Central memory CD4-positive, alpha-beta T cell (primary cell): ENCODE measurements at places on chromosomes 4 and X.
A peak's percentile ranks its signal among the peaks of the same experiment; 100 is the strongest.

GRCh38 chr4:169823685-169824084, 65.9 kb upstream of the HPF1 start:
- peak; percentile 19 for DNase-seq

DNA sequence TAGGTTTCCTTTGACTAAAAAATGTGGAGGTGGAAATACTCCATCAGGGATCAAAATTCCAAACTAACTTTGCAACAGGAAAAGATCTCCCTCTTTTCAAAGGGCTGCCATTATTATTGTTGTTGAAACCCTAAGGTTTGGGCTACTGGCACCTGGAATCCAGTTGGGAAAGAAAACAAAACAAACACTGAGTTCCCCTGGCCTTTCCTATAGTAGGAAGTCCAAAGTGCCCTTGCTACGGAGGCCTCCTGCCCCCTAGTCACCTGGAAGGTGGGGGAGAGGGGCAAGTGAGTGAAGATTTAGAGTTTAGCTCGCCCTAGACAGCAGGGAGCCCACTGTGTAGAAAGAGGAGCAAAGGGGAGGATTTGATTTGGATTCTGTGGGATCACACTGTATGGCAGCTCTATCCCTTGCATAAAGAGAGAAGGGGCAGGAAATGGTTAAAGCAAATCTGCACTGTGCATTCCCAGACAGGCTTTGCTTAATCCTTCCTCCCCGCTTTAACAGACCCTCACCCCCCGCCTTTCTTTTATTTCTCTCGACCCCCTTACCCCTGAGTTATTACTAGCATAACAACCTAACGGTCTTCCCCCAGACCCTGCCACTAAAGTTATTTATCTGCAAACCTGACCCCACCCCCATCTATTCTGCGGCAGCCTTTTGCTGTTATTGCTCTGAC, 627 bp upstream of the FAT4 start:
- no peak for DNase-seq

DNA sequence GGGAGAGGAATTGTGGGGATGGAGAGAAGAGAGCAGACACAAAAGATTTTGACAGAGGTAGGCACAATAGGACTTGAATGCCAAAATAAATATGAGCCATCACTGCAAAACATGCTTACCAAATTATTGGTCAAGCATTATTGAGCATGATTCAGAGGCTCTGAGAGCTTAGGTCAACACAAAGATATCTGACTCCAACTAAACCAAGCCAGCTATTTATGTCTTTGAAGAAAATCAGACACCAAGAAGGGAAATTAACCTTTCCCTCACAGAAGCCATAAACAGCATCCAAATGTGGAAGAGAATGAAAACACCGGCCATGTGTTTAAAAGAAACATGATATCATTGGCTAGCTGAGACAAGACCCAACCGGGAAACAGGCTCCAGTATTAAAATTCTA, 323.2 kb downstream of the RAB28 start:
- DNase-seq: no peak

DNA sequence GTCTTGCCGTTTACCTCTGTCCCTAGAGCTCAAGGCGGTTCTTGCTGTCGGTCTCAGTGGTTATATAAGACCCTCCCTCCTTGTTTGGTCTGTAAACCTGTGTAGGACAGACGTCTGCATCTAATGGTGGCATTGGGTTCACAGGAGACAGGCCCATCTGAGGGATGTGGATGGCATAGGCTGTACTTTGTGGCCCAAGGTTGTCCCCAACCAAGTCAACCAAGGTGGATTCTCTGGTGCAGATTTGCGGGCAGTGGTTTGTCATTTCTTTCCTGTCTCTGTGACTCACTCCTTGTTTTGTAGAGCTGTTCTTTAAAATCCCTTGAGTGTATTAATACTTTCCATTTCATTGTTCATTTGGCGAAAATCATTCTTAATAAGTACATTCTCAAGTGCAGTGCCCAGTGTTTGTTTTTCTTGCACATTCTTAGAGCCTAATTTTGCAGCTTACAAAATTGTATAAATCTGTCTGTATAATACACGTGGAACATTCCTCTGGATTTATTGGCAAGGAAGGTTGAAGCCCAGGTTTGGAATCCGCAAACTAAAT, 68.0 kb upstream of the TLR2 start:
- DNase-seq: peak; percentile 6

DNA sequence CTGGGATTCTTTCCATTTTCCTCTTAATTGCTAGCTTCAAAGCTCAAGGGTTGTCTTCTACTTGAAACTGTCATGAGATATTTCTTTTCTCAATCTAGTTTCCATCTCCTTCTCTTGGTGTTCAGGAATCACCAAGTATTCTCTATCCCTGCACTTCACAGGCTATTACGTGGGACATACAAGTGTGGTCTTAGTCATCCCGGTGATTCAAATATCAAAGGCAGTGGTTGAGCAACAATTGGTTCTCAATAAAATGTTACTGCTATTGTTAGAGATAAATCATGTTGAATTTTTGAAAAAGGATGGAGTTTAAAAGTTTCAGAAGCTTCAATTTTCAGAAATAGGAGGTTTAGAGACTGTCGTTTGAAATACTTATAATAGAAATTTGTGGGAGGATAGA, 812.9 kb downstream of the FSTL5 start:
- DNase-seq: no peak

DNA sequence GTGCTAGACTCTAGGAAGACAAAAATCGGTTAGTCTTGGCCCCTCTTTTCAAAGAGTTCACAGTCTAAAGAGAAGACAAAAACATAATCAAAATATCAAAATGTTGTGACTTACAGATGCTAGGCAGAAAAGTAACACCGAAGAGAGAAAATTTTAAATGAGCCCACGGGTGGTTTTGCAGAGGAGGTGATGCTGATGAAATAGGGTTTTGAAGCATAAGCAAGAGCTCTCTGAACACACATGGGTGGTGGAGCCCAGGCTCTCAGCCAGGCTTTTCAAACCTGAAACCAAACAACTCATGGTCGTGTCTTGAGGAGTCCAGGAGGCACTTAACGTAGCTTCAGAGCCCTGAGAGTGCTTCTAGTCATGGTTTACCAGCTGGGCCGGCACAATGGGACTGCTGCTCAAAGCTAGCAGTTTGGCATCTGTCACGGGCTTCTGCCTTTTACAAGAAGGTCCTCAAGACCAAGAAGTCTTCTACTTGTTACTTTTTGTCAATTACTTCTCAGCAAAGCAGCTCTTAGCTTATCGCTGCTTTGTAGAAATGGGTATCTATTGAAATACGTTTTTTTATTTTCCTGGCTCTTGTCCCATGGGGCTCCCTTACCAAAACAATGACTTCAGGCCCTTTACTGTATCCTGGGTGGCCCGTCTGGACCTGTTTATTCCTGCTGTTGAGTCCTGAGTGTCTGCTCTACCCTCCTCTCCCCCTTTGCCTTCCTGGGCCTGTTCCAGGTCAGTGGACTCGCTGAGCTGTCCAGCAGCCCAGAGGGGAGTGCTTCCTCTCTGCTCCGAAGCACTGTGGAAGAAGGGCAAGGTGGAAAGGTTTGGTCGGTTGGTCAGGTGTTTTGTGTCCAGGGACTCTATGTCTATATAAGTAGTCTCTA, 69.5 kb downstream of the TNIP2 start:
- no peak for DNase-seq

GRCh38 chr4:127936974-127937373, 28.0 kb downstream of the MFSD8 start:
- DNase-seq: no peak

GRCh38 chrX:120120223-120120622, 4.5 kb upstream of the RHOXF1 start:
- DNase-seq: no peak

GRCh38 chr4:53348046-53348445, 17.8 kb downstream of the SCFD2 start:
- DNase-seq: no peak

GRCh38 chr4:1989533-1990347, 19.0 kb downstream of the NELFA start:
- DNase-seq: no peak

DNA sequence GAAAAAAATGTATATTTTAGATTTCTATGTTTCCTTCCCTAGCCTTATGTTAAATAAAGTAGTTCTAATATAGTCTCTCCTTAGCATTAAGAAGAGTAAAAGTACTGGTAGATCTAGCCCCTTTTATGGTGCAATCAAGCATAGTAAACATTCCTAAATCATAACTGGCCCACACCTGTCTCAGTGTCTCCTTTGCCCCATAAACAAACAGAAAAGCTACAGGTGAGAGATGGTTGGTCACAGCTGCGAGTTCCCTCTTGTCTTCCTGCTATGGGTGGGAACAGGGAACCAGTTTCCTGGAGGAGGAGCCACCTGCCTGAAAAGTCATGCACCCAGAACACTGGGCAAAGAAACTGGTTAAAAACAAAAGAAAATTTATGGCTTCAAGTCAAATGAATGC, 16.6 kb downstream of the SOWAHB start:
- DNase-seq: no peak

- peak; percentile 13 for DNase-seq
These were observed 15.8 kb downstream of the ZCCHC12 start for GRCh38 chrX:118839334-118839958.

- no peak for DNase-seq
These were observed 56.2 kb downstream of the SPATA18 start for GRCh38 chr4:52107336-52107735.

GRCh38 chr4:16082426-16083240, 1.2 kb downstream of the PROM1 start:
- no peak for DNase-seq

- peak; percentile 47 for DNase-seq
These were observed 7.2 kb upstream of the IDS start for GRCh38 chrX:149512225-149512885.

DNA sequence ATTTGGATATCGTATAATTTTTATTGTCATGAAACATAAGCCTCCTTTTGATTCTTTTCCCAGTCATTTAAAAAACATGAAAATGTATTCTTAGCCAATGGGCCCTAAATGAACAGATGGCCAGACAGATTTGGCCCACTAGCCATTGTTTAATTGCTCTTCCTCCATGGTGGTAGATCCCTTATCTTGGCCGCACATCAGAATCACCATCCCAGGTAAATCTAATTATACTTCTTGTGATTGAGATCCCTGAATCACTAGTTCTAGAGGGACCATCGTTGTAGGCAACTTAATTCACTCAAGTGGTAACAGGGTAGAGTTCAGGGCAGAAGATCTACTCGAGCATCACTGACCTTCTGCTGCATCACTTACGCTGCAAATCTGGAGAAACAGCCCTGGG, 24.1 kb upstream of the VCX3A start:
- no peak for DNase-seq

- no peak for DNase-seq
These were observed 377.1 kb upstream of the HS3ST1 start for GRCh38 chr4:11805842-11806241.

- DNase-seq: no peak
These were observed 216.4 kb downstream of the TECRL start for GRCh38 chr4:64192731-64193412.

- no peak for DNase-seq
These were observed 269.1 kb upstream of the ZFP42 start for GRCh38 chr4:187726485-187726884.

DNA sequence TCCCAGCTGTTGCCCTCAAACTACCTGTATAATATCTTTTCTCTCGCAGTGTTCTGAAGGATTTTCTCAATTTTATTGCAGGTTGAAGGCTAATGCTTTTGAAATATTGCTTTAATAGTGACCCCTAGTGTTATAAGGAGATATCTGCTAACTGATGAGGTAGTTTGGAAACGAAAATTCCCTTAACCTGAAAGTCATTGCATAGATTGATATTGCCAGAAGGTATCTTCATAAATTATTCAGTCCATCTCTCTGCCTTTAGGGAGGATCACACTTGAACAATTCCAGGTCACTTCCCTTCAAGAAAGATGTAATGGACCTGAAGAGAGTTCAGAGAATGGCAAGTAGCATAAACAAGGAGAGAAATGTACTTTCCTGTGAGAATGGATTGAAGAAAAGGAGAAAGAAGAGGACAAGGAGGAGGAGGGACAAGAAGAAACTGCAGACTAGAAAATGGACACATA, 44.1 kb downstream of the TIGD4 start:
- peak; percentile 18 for DNase-seq

- DNase-seq: no peak
These were observed 196.7 kb upstream of the AR start for GRCh38 chrX:67347145-67347544.

- DNase-seq: peak; percentile 59
These were observed 114.6 kb downstream of the ARHGAP10 start for GRCh38 chr4:147846318-147847155.

DNA sequence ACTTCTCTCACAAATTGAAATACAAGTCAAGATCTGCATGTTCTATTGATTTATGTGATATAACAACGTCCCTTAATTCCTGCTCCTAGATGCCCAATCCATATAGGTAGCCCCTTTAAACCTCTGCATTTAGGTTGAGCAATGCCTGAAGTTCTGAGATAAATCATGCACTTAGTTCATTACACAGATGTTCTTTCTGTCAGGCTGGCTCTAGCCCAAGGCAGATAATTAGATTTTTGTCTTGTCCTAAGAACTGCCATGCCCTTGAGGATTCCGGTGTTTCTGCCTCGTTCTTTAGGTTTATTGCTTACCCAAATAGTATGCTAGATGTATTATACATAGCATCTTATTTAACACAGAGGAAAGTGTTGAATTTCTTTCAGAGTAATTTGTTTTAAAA, 143.1 kb downstream of the TRAM1L1 start:
- no peak for DNase-seq

- DNase-seq: no peak
These were observed 319.1 kb downstream of the PCDH19 start for GRCh38 chrX:100090931-100091330.

DNA sequence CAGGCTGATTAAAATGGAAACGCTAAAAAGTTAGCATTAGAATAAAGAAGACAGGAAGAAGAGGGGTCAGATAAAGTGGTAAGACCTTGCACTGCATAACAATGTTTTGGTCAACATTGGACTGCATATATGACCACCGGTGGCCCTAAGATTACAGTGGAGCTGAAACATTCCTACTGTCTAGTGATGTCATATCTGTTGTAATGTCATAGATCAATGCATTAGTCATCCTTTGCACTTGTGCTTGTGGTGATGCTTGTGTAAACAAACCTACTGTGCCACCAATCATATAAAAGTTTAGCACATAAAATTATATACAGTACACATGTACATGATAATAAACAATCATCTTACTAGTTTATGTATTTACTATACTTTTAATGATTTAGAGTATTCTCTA, 73.0 kb downstream of the TMEM165 start:
- DNase-seq: no peak

- no peak for DNase-seq
These were observed 235.2 kb downstream of the FRAS1 start for GRCh38 chr4:78292341-78292740.

GRCh38 chr4:40550196-40550595, 79.5 kb downstream of the RBM47 start:
- no peak for DNase-seq

DNA sequence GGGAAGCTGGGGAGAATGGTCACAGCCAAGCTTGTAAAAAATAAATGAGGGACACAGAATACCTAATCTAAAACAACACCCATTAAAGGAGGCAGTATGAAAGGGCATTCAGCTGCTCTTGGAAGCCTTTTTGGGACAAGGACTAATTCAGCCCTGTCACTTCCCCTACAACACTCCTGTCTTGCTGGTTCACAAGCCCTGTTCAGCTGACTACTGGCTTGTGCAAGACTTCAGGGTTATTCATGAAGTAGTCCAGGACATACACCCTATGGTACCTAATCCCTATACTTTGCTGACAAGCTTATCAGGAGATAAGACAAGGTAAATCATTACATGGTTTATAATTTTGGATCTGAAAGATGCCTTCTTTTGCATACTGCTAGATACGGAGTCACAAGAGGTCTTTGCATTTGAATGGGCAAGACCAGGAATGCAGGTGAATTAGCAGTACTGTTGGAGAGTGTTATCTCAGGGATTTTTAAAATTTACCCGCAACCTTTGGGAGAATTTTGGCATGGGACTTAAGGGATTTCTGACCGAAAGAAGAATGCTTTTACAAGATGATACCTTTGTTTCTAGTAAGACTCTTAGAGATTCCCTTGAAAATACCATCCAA, 103.2 kb upstream of the LANCL3 start:
- no peak for DNase-seq
